ENCODE measurements at places on chromosomes 1 and 21.

- DNase-seq: no peak
Measured at GRCh38 chr1:167837326-167837725, 76.6 kb downstream of the ADCY10 start.

DNA sequence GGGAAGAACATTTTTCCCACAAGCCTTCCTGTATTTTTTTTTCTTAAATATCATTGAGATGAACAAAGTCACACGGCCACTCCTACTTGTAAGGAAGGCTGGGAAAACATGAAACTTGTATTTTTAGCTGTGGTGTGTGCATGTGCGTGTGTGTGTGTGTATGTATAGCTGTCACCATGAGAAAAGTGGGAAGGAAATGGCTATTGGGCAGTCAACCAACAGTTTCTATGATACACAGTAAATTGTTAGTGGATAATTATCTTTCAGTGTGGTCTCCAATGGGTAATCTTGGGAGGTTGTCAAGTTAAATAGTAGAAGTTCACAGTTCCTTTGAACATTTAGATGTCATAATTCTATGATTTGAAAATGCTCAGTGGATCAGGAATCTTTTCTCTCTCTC lies 132.7 kb upstream of the USP24 start:
- DNase-seq: no peak

GRCh38 chr1:220888417-220888986 lies 9.3 kb downstream of the HLX start:
- no peak for DNase-seq

DNA sequence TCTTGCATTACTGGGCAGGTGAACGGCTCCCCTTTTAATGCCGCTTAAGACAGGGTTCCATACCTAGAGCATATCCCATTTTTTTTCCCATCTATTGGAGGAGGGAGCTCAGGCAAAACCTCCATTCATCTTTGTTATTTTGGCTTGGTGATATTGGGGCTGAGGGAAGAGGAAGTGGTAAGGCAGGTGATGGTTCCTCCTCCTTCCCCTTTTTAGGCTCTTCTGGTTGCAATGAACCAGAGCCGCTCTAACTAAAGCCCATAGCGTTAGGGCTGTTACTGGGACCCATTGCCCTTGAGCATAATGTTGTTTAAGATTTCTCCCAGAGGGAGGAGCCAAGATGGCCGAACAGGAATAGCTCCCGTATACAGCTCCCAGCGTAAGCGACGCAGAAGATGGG lies 21.1 kb downstream of the PYHIN1 start:
- DNase-seq: no peak

GRCh38 chr1:104331763-104332162 lies 582.1 kb downstream of the AMY1C start:
- no peak for DNase-seq

- no peak for DNase-seq
Measured at GRCh38 chr1:221602830-221603229, 139.1 kb downstream of the DUSP10 start.

- DNase-seq: no peak
Measured at GRCh38 chr1:99621340-99621901, 24.5 kb upstream of the PALMD start.

Data from stimulated activated effector memory CD8-positive, alpha-beta T cell treated with anti-CD3 and anti-CD28 coated beads, Interleukin-12 subunit alpha, Interleukin-12 subunit beta, amount 100 ng/mL, for 72 hours (primary cell).